ENCODE measurements at places on chromosomes 7 and 10.

DNA sequence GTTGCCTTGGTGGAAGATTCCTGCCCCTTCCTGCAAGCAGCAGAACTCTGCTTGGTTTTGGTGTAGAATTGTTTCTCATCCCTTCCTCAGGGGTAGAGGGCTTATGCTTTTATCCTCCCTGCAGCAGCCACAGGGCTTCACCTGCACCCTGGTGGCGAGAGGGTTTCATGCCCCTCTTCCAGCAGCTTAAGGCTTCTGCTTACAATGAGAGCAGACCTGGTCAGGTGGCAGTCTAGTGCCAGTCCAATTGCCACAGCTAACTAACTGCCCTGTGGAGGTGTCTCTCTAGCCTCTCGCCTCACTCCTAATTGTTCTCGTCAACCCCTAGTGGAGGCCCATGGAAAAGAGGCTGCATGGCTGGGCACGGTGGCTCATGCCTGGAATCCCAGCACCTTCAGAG is 19.3 kb downstream of the ACBD7 start:
- no peak for DNase-seq

GRCh38 chr7:117250801-117251200 is 72.1 kb downstream of the WNT2 start:
- DNase-seq: no peak

DNA sequence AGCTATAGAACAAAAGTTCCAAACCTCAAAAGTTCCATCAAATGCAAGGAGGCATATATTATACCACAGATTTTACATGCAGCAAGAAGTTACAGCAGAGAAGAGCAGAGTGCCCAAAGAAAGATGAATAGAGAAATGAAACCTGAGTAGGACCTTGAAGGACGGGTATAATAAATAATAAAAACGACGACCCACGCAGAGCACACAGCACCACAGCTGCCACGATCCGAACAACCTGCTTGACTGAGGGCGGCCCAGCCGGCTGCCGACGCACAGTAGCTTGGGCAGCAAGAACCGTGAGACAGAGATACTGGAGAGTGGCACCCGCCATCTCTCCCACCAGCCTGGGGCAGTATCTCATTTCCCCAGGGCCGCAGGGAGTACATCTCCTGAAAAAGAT is 79.0 kb downstream of the HIPK2 start:
- no peak for DNase-seq

DNA sequence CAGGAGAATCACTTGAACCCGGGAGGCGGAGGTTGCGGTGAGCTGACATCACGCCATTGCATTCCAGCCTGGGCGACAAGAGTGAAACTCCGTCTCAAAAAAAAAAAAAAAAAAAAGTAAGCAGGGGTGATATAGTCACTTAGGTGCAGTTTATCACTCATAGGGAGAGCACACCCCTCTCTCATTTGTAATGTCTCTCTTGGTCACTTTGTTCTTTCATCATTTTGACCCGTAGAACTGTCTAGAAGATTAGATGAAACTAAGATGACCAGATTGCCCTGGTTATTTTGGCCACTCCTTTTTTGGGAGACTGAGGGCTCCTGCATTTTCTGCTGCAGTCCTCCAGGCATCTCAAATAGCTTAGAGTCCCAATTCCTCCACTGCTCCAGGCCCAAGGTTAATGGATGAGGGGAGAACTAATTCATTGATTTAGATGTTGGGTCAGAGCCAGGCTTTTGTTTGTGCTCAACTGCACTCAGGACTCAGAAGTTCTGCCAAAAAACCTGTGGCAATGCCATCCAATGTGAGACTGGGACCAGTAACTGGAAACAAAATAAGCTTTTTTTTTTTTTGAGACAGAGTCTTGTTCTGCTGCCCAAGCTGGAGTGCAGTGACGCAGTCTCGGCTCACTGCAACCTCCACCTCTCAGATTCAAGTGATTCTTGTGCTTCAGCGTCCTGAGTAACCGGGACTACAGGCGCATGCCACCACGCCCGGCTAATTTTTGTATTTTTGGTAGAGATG is 50.0 kb upstream of the CAMK1D start:
- DNase-seq: no peak

GRCh38 chr10:11853468-11853867 is 30.3 kb downstream of the PROSER2 start:
- DNase-seq: no peak

GRCh38 chr10:116833986-116834985 is 15.0 kb upstream of the ENO4 start:
- DNase-seq: no peak

All from T-cell (primary cell).